Pancreas (tissue), 10 donors: ENCODE measurements at places on chromosomes 13 and 19.
A peak's percentile ranks its signal among the peaks of the same experiment; 100 is the strongest.

DNA sequence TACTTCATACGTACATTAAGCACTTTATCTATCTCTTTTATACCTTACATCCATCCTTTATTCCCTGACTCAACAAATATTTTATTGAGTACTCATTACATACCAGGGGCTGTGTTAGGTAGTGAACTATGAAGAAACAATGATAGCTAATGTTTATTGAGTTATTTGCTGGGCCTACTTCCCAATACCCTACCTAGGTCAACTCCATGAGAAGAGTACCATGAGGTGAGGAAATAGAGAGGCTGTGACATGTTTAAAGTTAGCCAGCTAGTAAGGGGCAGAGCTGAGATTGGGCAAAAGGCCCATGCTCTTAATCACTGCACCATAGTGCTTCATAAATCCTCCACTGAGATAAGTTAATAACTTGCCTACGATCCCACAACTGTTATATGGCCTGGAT, 79.9 kb downstream of the FREM2 start:
- DNase-seq = no peak

DNA sequence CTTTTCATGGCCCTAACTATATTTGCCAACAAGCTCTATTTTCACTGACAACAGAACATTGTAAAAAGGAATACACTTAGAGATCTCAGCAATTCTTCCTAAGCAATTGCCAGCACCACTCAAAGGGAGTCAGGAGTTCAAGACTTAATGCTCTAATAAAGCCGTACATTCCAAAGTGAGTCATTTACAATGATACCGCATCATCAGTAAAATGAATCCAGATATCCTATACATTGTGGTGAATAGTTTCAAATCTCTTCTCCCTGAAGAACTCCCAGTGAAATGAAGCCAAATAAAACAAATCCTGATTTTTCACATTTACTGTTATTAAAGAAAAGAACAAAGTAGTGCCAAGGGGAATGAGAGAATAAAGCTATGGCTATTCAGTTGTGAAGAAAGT, 2898.7 kb upstream of the PCDH20 start:
- no peak for DNase-seq

GRCh38 chr19:28023064-28023463, 1189.9 kb downstream of the UQCRFS1 start:
- no peak for DNase-seq

- DNase-seq = no peak
Observed at GRCh38 chr13:74443631-74444030, 309.4 kb upstream of the KLF12 start.

- no peak for DNase-seq
Observed at GRCh38 chr19:48498595-48499311, 12.9 kb downstream of the LMTK3 start.

DNA sequence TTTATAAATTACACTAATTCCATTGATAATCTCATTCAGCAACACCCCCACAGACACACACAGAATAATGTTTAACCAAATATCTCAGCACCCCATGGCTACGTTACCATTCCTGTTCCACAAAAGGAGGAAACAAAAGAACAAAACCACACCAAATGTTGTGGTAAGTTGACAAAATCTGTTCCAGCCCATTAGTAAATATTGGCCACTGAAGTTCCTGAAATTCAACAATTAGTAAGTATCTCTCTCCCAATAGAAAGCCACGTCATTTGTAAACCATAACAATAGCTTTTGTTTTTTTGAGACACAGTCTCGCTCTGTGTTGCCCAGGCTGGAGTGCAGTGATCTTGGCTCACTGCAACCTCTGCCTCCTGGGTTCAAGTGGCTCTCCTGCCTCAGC, 2.3 kb upstream of the FCAR start:
- no peak for DNase-seq

DNA sequence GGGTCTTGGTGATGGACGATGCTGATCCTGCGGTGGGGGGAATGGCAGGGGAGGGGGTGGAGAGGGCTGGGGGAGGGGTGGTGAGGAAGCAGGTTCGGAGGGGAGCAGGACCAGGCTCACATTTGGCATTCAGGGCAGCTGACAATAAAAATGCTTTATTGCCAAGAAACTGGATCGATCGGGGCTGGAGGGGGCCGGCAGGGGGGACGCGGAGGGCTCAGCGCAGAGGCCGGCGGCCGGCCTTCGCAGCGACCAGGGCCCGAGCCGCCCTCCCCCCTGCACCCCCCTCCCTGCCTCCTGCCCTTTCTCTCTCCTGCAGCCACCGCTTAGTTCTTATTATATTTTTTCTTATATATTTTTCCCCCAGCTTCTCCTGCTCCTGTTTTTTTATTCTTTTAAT, 18.1 kb upstream of the POU2F2 start:
- DNase-seq = peak; percentile 85

- no peak for DNase-seq
Observed at GRCh38 chr13:23445794-23446193, 12.3 kb upstream of the SACS start.

- no peak for DNase-seq
Observed at GRCh38 chr19:45446295-45446694, 21.5 kb upstream of the FOSB start.

DNA sequence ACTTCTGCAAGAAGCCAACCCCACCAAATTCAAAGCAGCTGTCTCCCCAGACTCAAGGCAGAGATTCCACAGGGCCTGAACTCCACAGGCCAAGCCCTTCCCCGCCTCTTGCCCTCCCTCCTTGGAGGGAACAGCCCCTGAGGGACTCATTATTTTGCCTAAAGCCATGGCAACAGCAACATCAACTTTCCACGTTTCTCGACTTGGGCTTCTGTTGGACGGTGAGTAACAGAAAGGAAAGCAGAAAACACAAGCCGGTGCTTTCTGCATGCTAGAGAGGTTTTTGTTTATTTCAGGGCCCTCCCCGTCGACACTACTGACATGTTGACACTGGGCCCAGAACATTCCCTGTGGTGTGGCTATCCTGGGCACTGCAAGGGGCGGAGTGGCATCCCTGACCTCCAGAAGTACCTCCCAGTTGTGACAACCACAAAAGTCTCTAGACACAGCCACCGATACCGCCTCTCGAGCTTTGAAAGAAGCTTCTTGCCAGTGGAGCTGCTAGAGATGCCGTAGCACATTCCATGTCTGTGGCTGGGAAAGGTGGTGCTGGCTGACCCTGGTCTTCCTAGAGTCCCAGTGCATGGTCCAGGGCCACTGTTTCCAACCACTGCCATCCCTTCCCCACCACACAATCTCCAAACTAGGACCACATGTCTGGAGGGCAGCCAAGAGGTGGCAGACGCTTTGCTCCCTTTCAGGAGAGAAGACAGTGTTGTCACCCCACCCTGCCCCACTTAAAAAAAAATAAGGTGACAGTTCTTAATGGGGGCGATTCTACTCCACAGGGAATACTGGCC, 12.8 kb downstream of the CAPS start:
- DNase-seq = no peak

DNA sequence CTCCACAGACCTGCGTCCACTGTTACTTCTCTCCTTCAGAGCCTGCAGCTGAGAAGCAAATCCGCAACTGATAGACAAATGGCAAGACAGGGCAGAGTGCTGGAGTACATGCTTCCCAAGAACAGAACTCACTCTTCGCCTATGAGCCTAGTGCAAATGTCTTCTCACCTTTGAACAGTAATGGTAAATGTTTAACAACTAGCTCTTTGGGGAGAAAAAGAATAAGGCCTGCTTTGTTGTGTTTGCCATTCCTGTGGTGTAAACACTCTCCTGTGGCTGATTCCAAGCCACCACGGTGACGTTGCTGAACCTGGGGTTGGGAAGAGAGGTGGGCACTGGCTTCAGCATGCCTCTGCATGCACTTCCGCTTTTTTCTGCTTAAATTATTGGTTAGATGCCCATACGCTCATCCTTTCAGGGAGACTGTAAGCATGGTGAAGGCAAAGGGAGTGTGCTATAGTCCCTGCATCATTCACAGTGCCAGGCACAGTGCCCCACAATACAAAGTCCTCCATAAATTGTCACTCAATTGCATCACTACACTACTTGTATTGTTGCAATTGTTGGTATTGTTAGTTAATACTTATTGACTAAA, 28.1 kb upstream of the GTF3A start:
- no peak for DNase-seq

DNA sequence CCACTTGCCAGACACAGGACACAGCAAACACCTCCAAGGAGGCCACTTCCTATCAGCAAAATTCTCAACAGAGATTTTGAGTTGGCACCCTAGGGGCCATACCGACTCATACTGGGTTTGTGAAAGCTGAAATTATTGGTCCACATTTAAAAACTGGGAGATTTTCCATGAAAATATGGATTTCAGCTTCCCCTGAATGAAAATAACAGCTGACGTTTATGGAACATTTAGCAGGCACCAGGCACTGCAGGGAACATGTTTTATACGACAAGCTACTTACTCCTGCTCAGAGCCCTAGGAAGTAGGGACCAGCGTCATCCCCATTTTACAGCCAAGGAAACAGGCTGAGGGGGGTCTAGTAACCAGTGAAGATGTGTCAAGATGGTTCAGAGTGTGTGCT, 169.3 kb downstream of the IER2 start:
- no peak for DNase-seq

- no peak for DNase-seq
Observed at GRCh38 chr13:88068316-88068715, 397.1 kb downstream of the SLITRK5 start.

DNA sequence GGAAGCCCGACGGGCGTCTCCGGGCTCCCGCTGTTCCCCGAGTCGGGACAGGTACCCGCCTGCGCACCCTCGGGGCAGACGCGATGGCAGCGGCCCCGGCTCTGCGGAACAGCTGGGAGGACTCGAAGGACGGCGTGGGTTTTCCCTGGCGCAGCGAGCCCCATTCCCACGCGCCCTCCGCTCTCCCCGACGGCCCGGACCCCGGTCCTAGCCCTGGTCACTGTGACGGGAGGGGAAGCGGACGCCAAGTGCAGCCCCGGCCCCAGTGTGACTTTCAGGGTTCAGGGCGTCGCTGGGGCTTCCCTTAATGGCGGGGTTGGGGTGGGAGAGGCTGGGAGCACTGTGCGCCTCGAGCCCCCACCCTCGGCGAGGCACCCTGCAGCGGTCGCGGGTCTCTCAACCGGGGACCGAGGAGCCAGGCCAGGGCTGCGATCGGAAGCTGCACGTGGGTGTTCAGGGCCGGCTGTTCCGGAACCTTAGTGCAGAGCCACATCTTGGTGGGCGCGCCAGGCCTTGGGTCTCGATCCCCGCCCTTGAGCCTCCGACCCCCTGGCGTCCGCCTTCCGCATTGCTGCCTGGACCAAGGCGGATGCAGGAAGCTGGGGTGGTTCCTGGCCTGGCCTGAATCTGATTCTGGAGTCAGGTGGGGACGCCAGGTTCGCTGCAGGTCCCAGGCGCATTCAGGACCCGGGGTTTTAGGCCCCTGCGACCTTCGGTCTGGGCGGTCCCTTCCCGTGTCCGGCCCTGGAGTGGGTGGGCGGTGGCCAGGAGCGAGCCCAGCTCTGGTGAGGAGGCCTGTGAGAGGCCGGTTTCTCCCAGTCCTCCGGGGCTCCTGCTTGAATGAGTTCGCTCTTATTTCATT, 3.5 kb downstream of the LGALS7B start:
- DNase-seq = no peak

GRCh38 chr13:70408865-70409264, 300.6 kb upstream of the KLHL1 start:
- DNase-seq = no peak

GRCh38 chr13:72463561-72463960, 263.9 kb downstream of the MZT1 start:
- no peak for DNase-seq

DNA sequence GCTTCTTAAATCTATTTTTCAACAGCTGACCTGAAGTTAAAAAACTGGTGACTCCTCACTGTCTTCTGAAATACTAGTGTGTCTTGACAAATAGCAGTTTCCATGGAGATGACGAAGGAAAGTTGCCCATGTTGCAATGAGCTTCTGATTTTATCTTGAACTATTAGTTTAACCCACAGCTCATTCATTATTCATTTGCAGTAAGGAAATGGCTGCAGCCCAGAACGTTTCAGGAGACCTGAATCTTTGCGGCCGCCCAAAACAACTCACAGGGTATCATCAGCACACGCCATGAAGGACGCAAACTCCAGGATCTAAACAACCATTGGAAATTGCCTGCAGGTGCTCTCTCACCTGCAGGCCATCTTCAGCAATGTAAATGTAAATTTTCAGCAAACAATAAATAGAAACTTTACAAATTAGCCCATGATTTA, 142.5 kb downstream of the DCLK1 start:
- no peak for DNase-seq

DNA sequence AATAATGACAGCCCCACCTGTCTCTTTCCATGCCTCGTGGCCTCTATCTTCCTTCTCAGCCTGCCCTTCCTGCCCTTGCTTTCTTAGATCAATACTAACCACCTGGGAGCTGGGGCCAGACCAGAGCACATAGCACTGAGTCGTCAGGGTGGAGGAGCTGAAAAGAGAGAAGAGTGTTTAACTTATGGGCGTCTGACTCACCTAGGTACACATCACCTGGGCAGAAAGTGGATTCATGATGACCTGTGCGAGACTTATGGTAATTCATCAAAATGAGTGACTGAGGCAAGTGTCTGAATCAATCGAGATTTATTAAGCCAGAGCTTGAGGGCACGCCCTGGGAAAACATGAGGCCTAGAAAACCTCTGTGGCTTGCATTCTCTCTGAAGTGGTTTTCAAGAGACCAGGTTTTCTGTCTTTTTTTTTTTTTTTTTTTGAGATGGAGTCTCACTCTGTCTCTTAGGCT, 19.2 kb downstream of the CEACAM6 start:
- no peak for DNase-seq

DNA sequence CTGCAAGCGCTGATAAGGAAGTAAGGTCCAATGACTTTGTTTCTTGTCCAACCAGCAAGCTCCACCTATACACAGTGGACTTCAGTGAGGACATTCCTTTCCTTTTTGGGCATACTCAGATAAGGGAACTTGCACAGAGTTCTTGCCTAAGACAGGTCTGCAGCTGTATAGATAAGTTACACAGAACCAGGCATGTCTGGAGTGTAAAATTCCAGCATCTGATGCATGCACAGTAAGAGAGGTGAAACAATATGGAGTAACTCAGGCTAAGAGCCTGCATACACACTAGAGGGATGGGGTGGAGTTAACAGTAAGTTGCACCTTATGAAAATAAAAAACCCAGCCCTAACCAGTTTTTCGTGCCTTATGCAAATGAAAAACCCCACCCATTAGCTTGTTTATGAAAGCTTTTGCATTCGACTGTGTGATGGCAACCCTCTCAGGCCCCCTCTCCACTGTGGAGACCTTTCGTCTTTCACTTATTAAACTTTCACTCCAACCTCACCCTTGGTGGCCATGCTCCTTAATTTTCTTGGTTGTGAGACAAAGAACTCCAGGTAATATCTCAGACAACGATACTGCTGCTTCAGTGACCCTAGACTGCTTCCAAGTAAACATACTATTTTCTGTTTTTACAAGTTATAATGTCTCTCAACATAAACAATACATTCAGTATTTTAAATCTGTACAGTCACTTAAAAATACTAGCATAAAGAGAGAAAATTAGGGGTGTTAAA, 2859.0 kb upstream of the PCDH20 start:
- DNase-seq = no peak
